Stimulated activated CD4-positive, alpha-beta T cell treated with anti-CD3 and anti-CD28 coated beads, Interleukin-2, amount 100 ng/mL, for 24 hours (primary cell): ENCODE measurements at places on chromosomes 3 and 15.

DNA sequence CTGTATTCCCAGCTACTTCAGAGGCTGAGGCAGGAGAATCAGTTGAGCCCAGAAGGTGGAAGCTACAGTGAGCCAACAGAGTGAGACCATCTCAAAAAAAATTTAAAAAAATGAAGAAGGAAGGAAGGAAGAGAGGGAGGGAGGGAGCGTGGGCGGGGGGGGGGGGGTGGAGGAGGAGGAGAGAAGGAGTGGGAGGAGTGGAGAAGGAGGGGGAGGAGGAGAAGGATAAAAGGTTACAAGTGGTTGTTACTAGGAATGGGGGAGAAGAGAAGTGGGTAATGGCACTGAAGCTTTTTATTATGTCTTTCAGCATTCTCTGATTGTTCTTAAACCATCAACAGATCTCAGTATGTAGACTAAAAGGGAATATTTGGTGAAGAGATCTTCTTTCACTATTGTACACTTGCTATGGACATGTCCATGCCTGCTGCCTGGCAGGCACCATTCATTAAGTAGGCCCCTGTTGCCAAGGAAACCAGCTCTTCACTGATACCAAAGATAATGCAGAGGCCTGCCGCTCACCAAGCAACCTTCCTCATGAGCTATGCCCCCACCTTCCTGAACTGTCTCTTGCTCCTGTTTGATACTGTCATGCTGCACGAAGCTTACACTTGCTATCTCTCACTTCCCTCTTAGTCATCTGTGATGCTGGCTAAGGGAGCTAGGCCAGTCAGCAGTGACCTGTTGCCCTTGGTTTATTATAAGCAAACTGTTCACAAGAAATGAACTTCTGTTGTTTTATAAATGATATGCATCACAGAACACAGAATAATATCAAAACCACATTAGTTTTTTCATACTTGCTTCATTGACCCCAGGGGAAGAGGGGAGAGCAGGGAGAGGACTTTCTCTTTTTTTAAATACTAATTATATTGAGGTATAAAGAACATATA is 23.1 kb downstream of the EPM2AIP1 start:
- DNase-seq, result peak; percentile 28

- DNase-seq, result no peak
Measured at GRCh38 chr3:52068055-52068571, 11.7 kb upstream of the DUSP7 start.

GRCh38 chr3:24034464-24034863 is 89.4 kb downstream of the NR1D2 start:
- no peak for DNase-seq

DNA sequence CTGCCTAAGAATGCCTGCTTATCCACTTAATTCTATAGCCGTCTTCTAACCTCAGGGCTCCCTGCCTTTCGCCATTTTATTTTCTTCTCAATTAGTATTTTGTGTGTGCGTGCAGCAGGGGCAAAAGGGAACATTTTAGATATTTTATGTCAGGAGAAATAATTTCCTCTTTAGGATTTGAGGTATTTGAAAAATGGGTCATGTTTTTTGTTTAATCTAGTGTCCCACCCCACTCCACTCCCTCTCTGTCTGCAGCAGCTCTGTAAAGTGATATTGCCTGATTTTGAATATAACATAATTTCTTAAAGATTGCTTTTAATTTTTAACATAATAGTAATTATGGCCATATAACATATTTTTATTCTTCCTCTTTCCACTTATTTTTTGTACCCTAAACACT is 593.2 kb upstream of the DPPA4 start:
- DNase-seq, result no peak

DNA sequence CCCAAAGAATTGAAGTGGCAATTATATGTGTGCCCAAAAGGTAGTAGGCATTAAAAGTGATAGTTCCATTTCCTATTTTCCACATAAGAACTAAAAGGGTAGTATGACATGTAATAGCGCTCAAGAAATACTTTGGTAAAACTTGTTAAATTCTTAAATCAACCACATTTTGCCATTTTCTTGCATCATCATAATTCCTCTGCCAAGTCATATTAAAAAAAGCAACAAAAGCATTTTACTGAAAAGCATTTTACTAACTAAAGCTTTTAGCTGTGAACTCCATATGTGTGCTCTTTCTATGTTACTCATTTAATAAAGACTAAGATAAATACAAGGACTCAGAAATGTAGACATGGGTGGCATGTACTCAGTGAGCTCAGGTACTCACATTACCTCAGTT is 70.1 kb downstream of the GPR160 start:
- DNase-seq, result no peak

DNA sequence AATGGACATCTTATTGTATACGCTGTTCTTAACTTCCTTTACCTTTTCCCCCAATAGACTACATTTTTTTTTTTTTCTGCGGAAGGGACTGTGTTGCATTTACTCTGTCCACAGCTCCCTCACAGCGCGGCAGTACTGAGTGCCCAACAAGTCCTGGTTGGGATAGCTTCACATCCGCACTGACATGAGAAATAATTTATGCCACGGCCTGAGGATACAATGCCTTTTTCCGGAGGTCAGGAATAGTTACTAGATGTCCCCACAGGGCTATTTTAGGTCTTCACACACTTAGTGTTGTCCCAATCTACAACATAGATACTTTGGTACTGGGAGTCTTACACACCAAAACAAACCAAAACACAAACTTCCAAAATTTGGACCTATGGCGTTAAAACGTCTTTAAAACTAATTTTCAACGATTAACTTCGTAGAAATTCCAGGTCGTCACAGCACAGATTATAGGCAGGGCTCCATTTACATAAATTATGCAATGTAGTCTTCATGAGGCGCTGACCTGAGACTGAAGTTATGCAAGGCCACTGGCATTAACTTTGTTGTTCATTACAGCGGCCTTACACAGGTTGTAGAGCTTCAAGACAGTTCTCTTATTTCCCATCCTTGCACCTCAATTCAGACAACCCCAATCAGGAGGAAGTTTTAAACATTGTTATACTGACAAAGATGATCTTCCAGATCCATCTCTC is 989 bp upstream of the PPIB start:
- DNase-seq, result no peak

DNA sequence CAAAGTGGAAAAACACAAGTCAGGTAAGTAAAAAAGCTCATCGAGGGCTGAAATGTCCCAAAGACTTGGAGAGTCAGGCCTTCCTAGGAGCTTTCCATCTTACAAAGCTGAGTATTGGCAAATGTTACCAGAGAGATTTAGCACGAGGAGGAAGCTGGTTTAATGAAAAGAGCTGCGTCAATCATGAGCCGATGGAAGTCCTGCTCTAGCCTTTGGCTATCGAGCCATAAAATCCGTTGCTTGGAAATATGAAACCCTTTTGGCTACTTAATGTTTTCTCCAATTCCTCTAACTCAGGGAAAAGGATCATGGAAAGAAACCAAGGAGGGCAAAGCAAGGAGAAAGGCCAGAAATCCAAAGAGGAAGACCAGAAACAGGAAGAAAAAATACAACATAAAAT is 1074.6 kb downstream of the FHIT start:
- DNase-seq, result no peak

GRCh38 chr3:8186213-8186612 is 315.4 kb upstream of the LMCD1 start:
- no peak for DNase-seq

GRCh38 chr3:182596676-182597410 is 196.5 kb upstream of the ATP11B start:
- DNase-seq, result no peak

GRCh38 chr3:71955240-71956068 is 170.5 kb upstream of the PROK2 start:
- DNase-seq, result peak; percentile 42
